ENCODE measurements at places on chromosomes 12 and 14.

DNA sequence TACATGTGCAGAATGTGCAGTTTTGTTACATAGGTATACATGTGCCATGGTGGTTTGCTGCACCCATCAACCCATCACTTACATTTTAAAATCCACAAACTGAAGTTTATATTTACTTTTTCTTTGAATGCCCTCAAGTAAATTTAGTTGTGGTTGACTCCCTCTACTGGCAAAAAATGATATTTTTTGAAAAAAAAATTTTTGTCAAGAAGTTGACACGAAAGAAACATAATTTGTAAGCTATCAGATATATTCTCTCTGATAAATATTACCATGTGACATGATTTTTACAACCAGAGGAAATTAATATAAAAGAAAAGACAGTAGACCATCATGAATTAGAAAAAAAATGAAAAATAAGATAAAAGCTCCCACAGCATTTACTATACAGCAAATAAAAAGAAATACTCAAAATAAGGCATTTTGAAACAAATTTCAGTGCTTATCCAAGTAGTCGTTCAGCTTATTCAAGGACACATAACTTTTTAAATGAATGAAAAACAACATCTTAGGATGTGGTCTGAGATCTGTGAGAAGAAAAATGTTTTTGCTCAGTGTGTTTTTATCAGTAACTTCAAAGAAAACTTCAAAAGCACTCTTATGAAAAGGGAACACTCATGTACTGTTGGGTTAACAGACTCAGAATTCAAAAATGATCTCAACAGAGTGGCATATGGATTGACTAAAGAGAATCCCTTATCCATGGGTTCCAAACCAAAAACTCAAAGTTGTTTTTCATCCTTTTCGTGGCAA, 30.0 kb upstream of the GRIP1 start:
- DNase-seq: no peak

DNA sequence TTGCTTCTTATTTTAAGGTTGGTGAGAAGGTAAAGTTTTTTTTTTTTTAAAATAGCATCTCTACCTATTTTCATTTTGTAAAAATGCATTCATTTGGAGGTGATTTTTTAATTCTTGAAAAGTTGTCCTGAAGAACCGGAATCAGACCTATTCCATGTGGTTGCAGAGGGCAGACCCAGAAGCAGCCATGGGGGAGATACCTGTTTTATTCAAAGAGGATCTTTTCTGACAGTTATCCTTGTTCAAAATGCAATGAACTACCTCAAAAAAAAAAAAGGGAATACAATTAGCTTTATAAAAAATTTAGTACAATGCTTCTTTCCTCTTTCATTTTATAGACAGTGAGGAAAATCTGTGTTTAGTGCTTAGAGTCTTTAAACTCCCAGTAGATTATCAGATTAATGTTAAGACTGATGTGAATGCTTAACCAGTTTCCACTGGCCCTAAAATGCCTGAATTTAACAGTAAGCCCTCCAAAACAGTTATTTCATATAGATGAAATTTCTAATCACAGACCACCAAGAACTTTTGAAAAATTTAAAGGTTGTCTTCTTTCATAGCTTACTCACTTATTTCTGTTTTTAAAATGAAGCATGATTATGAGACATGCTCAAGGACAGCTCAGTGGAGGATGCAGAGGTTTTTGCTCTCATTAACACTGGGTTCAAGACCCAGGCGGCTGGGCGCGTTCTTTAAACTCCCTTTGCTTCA, 8.6 kb upstream of the NEMF start:
- no peak for DNase-seq

DNA sequence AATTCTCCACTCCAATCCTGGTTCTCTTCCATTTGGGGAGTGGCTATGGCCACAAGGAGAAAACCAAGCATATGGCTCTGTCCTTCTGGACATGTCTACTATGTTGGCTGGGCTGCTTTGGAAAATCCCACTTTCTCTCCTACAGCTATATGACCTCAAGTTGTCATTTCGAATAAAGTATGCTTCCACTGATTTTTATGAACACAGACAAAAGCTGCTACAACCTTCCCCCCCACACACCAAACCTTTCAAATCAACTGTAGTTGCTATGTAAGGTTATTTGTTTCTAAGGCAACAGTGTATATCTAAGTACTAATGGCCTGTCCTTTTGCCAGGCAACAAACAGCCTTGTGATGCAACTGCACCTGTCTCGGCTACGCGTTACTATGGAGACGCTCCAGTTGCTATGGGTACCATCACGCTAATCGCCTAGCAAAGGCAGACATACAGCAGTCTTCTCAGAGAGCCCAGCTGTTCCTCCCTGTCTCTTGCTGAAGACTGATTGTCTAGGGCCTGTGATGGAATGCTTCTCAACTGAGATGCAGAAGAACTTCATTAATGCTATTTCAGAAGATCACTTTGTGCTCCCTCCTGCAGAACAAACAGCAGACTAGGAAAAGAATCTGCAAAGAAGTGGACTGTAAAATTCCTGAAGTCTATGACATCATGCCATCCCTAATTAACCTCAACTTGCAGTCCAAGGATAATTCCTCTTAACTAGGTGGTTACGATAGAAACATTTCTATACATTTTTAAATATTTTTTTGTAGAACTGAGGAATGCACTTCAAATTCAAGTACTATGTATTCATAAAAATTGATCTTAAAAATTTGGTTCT, 67.6 kb downstream of the FOXN3 start:
- DNase-seq: no peak

DNA sequence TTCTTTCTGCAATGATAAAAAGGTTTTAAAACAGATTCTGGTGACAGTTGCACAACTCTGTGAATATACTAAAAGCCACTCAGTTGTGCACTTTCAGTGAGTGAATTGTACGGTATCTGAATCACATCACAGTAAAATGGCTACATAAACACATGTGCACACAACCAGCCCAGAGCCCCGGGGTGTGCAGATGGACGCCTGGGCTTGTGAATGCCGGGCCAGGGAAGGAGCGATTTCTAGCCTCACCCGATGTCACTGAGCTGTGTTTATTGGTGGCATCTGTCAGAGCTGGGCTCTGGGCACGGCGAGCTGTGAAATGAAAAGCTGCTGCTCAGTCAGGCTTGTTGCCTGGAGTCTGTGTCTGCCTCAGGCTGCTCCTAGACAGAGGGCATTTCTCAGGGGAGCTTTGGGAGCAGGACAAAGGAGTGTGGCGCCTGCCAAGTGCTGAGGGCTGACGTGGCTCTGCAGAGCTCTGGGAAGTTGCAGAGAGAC, 25.9 kb downstream of the RHOF start:
- DNase-seq: no peak

DNA sequence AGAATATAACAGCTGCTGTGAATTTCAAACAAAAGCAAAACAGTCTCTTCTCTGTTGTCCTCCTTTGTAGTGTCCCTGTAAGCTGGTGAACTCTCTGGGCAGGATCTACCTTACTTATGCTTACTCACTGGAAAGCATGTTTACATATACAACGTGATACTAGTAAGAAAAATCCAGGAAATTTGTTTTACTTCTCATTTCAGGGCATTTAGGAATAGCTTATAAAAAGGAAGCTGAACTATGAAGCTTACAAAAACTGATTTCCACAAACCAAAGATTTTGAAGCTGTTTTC, 311.0 kb downstream of the NOVA1 start:
- no peak for DNase-seq

- no peak for DNase-seq
Observed at GRCh38 chr12:45498645-45499044, 230.9 kb upstream of the ARID2 start.

- no peak for DNase-seq
Observed at GRCh38 chr14:102827716-102828115, 50.5 kb downstream of the TRAF3 start.

DNA sequence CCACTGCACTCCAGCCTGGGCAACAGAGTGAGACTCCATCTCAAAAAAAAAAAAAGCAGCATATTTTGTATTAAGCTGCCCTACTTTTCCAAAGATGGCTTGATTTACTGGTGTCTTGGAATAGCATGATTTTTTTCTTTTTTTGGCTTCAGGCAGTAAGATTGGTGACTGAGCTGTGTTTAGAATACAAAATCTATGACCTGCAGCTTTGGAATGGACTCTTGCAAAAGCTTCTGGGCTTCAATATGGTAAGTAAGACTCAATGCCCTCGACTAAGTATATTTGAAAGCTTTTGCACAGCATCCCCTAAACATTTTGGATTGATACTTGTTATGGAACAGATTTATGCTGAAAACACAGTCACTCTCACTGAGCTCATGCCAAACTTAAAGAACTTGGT, 87.8 kb downstream of the KNTC1 start:
- DNase-seq: no peak
